ENCODE measurements at places on chromosomes 7 and 10. TPM values are rescaled to one million over a fixed set of nuclear protein-coding genes. Genes with fewer than 3 reads are reported as not detected.

SRRM3 gene
- 16.1 TPM for total RNA-seq

- DNase-seq, result no peak
These were observed 240.6 kb downstream of the DGKI start for GRCh38 chr7:137606061-137606674.

OPN1SW gene
- not detected for total RNA-seq

DNA sequence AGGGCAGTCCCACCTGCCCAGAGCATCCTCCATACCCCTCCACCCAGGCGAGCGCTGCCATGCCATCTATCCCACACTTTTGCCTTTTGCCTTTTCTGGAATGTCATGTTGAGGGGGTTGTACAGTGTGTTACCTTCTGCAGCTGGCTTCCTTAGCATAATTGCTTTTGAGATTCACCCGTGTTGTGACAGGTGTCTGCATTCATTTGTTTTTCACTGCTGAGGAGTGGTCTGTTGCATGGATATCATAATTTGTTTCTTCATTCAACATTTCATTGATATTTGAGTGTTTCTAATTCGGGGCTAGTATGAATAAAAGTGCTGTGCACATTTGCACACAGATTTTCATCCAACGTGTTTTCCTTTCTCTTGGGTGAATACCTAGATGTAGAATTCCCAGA lies 353.9 kb downstream of the PAXIP1 start:
- DNase-seq, result no peak

Measured in sigmoid colon (tissue), 7 donors.